SHP77 (cell line): ENCODE measurements at places on chromosomes 1 and 21.

- no peak for DNase-seq
Observed at GRCh38 chr1:6538956-6539355, 15.4 kb downstream of the NOL9 start.

GRCh38 chr21:44700101-44701022 is 3.4 kb downstream of the KRTAP10-12 start:
- DNase-seq: no peak

DNA sequence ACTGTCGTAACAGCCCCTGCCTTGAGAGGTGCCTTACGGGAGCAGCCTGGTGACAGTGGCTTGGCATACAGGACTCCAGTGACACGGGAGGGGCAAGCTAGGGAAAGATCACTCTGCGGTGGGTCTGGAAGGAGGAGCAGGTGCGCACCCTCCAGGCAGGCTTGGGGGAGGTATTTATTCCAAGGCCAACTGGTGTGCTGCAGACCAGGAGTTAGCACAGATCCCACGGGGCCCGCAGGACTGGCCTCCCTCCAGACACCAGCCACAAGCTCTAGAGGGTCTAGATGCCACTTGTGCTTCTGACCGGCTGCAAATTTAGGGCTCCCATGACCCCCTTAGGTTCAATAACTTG is 22.1 kb downstream of the PSEN2 start:
- no peak for DNase-seq

DNA sequence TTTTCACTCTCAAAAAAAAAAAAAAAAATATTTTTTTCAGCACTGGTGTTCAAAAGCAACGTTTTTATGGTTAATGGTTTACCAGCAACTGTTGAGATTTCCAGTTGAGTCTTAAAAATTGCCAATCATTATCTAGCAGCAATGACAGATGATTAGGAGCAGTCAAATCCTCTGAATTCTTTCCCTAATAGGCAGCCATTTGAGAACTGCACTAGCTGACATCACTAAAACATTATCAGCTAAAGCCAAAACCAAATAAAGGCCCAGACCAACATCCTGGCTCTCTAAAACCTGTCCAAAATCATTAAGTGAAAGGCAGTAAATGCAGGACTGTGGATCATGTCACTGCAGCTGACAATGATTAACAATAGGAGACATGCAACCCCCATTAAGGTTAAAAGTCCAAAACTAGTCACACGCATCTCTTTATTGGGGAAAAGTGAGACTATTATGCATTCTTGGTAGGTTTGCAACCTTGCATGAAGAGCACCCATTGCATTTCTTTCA is 14.0 kb downstream of the SFPQ start:
- DNase-seq: no peak

- no peak for DNase-seq
Observed at GRCh38 chr1:111987502-111987901, 2.0 kb downstream of the KCND3 start.

DNA sequence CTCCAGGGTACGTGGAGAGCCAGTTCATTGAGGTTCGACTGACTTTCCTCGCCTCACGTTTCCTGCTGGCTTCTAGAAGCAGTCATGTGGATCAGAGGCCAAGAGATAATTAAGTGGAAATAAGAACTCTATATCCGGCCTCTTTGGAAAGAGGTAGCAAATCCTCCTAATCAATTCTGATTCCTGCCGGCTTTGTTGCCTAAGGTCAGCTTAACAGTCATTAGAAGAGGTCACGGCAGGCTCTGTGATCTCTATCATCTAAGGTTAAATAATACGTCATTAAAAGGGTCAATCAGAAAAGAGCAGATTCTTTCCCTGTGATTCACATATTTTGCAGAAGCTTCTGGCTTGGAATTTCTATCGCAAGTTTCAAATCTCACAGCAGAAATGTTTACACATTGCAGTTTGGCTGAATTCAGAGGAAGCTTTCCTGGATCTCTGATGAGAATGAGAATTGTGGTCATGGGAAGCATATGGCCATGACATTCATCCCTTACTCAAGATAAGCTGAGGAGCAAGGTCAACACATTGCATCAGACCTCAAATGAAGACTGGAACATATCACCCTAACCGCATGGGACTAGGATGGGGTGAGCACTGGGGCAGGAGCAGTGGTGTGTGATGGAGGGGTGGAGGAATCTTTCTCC is 189.4 kb downstream of the PBX1 start:
- no peak for DNase-seq

- DNase-seq: peak; percentile 77
Observed at GRCh38 chr1:152458384-152459185, 44.5 kb upstream of the CRNN start.

- DNase-seq: peak; percentile 34
Observed at GRCh38 chr1:94579876-94580294, 38.3 kb upstream of the F3 start.

DNA sequence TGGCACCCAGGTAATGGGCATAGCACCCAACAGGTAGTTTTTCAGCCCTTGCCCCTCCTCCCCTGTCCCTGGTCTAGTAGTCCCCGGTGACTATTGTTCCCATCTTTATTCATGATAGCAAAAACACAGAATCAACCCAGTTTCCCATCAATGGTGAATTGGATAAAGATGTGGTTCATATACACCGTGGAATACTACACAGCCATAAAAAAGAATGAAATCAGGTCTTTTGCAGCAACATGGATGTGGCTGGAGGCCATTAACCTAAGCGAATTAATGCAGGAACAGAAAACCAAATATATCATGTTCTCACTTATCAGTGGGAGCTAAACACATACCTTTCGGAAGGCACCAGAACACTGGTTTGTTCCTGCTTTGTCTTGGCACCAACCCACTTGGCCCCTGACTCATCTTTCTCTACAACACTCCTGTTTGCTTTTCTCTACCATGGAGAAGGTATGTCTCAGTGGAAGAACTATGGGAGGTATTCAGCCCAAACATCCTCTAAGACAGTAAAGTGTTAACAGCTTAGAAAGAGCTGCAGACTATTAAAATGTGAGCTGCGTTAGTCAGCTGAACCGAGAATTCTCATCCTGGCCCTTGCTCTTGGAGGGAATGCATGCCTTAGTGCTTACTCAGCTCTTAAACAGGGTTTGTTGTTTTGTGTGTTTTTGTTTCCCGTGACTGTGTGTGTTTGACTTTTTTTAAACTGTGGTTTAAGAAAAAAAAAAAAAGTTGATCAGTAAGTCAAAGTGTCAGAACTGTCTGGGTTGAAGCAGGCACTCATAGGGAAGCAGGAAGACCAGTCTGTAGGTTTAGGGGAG is 203.0 kb downstream of the TOMM20 start:
- DNase-seq: no peak
